ENCODE measurements at places on chromosomes 1 and 21.

DNA sequence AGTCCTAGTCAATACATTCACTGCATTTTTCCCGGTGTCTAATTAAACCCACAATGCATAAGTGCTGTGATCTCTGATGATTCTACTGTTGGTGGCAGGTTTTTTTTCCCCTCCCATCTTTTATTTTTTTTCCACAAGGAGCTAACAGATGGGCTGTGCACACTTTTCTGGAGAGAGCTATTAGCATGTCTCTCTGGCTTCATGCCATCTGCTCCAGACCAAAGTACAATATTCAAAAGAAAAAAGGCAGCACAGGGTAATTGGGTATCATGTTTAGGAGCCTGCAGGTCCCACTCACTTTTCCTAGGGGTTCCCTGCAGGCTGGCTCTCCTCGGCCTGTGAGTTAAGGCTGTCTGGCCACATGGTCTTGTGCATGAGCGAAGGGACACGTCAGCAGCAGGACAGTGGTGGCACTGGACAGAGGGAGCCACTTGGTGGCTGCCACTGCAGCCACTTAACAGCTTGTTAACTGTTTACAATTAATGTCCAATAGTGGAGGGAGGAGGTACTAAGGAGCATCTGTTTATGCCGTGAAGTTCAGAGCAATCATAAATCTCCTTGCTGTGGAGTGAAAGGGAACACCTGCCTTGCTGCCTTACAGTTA lies 53.5 kb upstream of the C8B start:
- DNase-seq, result no peak

DNA sequence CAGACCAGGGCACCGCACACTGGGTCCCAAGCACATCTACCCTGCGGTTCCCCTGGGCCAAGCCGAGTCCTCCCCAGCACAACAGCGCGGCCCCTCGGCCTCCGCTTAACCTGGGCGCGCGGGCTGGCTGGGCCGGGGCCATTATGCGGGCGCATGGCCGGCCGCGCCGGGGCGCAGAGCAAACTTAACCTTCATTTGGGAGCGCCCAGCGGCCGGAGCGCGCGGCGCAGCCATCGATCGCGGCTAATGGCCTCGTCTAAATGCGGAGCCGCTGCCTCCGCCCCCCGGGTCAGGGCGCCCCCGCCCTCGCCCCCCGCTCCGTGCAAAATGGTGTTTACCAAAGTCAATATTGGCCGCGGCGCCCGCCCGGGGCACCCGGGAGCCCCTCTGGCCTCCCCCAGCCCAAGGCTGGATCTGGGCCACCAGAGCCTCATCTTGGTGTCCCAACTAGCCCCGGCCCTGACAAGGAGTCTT lies 272.1 kb downstream of the TRABD2B start:
- DNase-seq, result no peak

GRCh38 chr1:24928689-24929397 lies 1.2 kb downstream of the RUNX3 start:
- DNase-seq, result no peak

DNA sequence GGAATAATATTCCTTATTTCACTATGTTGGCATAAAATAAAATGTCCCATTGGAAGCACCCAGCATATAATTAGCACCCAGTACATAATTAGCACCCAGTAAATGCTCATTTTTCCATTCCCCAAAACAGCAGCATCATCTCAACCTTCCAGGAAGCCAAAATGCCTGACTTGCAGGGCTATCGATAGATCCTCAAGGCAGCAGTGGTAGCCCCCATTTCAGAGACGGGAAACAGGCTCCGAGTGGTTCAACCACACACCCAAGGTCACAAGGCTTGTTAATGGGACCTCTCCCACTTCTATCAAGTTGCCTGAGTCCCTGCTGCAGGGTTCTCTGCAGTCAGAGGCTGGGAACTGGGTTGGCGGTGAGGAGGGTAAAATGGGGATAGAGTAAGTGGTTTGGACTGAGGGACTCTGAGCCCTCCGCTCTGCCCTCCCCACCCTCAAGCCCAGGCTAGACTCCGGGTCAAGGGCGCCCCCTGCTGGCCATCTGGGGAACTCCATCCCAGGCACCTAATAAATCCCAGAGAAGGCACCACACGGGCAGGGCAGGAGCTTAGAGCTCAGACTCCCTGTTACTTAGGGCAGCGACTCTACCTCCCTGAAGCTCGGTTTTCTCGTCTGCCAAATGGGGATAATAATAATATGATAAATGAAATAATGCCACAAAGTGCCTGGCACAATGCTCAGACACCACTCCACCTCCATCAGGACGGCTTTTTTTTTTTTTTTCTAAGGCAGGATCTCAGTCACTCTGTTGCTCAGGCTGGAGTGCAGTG lies 21.9 kb upstream of the LAPTM5 start:
- DNase-seq, result peak; percentile 81

GRCh38 chr1:24186993-24187790 lies at the start of gene IFNLR1:
IFNLR1 (minus strand) TSS chr1:24187289; CDS start chr1:24187248, 41 bp downstream.
- DNase-seq, result no peak

GRCh38 chr1:3588395-3588794 lies 22.9 kb downstream of the MEGF6 start:
- DNase-seq, result no peak

- DNase-seq, result no peak
These were observed 241.9 kb downstream of the RWDD3 start for GRCh38 chr1:95475686-95476457.

DNA sequence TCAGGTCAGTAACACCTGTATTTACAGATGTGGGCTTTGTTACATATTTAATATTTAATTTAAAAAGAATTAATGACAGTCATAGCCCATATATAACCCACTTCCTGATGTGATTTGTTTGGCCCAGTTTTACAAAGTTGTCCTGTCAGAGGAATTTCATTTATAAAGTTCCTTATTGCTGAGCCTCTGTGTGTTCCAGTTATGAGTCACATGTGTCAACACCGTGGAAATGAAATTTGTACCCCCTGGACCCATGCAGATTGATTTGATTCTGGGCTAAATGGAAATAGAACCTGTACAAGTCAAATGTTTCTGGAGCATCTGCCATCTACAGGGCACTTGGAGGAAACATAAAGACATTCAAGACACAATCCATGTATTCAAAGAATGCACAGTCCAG lies 149.2 kb downstream of the CACNA1E start:
- DNase-seq, result no peak

DNA sequence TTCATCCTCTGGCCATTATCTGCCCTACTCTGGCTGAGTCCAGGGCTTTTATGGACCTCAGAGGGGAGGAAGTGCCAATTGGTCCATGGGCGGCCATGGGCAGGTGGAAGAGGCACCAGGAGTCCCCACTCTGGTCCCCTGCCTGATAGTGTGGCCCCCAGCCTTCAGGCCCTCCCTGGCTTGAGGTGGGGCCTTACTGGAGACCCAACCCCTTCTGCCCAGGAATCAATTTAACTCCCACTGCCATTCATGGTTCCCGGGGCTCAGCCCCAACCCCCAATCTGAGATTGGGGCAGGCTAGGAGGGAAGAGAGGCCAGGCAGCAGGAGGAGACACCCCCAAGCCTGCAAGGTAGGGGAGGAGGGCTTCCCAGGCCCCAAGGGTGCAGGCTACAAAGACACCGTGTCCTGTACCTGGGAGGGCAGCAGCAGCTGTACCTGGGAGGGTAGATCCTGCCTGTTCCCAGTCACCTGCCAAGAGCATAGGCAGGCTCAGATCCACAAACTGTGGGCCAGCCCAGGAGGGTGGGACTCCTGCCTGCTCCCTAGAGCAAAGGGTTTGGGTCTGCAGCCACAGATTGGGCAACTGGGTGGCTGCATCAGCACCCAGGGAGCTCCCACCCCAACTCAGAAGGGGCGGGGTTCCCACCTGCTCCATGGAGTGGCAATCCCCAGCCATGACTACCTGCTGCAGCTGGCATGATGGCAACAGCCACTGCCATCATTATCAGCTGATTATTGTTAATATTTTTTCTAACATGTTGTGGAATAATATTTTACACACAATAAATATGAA lies 1044.1 kb upstream of the B3GALT2 start:
- DNase-seq, result no peak

DNA sequence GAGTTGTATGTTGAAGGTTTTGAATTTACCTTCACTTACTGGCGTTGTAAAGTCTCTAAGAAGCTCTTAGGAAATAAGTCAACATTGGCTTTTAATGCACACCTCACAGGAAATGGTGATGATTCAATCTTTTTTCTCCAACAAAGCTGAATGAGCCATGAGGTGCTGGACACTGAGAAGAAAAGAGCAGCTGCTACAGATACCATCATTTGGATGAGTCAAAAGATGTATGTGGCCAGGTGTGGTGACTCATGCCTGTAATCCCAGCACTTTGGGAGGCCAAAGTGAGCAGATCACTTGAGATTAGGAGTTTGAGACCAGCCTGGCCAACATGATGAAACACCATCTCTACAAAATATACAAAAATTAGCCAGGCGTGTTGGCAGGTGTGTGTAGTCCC lies 3.3 kb upstream of the IL23R start:
- DNase-seq, result no peak

GRCh38 chr1:198519639-198520501 lies 20.6 kb downstream of the ATP6V1G3 start:
- DNase-seq, result no peak

DNA sequence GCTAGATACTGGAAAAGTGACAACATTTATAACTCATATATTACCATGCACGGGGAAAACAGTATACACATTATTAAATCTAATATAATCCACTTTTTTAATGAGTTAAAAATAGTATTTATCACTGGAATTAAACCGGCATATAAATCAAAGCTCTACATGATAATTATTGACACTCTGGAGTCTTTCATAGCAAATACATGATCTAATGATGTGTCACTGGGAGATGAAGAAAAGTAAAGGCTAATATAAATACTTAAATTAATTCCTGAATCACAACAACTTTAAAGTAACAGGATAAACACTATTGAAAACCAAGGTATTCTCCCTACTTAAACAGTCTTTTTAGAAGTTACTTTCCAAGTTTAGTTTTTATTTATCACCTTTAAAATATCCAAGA lies 52.4 kb upstream of the ASPM start:
- no peak for DNase-seq

DNA sequence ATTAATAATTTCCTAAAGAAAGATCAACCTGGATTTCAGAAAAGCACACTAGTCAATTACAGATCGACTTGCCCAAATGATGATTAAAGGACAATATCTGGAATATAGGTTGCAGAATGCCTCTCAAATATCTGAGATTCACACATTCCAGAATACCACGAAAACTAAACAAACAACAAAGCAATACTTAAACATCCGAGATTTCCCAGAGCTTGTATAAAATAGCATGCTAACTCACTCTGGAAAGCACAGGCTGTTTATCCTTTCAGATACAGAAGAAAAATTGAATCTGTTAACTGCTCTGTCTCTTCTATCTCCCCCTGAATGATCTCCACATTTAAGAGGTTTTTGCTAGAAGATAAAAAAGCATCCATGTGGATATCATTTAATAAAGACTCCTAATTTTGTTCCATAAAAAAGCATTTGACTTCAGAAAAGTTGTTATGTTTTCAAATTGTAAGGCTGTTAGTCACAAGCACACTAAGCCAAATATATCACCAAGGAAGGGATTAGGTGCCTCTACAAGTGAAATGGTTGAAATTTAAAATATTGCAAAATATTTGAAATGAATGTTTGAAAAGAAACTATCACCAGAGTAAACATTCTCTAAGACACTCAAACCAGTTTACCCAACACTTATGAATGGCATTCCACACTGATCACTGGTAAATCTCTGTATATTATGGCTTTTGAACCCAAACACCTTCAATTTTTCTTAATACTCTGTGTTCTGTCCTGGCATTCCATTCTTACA lies 865.1 kb upstream of the ADAMTS5 start:
- DNase-seq, result no peak

GRCh38 chr1:54604572-54605370 lies 18.6 kb downstream of the FAM151A start:
- no peak for DNase-seq

- DNase-seq, result no peak
These were observed 613.9 kb downstream of the PTPRU start for GRCh38 chr1:29849991-29850757.

DNA sequence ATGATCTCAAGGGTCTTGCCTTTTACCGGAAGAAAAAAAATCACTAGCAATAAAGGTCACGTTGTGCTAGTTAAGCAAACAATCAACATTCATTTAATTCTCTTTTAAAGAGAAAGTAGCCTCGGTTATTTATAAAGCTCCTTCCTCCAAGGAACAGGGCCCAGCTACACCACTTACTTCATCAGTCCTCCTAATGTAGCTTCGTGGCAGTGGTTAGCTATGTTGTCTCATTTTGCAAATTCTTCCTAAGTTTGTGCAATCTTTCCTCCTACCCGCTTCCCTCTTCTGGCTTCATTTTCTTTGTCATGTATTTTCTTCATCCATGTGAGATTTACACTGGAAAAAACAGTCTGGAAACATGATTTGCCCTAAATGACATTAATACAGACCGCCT lies 554.2 kb downstream of the NUF2 start:
- peak; percentile 31 for DNase-seq

GRCh38 chr1:3930301-3931006 lies 30.4 kb upstream of the C1orf174 start:
- DNase-seq, result no peak

DNA sequence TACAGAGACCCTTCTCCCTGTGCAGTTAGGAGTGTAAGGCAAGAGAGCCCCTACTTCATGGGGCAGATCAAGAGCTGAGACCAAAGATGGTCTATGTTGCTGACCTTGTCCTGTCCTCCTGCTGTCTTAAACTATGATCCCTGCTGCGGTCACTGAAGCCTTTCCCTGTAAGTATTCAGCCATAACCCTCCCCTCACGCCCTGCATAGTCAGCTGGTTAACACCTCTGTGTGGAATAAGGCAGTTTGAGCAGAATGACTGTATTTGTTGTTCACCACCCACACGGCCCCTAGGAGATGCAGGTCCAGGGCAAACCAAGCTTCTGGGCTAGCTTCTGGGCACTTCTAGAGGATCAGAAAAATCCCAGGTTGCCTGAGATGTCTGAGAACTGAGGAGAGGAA lies 356 bp downstream of the TSPAN1 start:
- DNase-seq, result no peak

DNA sequence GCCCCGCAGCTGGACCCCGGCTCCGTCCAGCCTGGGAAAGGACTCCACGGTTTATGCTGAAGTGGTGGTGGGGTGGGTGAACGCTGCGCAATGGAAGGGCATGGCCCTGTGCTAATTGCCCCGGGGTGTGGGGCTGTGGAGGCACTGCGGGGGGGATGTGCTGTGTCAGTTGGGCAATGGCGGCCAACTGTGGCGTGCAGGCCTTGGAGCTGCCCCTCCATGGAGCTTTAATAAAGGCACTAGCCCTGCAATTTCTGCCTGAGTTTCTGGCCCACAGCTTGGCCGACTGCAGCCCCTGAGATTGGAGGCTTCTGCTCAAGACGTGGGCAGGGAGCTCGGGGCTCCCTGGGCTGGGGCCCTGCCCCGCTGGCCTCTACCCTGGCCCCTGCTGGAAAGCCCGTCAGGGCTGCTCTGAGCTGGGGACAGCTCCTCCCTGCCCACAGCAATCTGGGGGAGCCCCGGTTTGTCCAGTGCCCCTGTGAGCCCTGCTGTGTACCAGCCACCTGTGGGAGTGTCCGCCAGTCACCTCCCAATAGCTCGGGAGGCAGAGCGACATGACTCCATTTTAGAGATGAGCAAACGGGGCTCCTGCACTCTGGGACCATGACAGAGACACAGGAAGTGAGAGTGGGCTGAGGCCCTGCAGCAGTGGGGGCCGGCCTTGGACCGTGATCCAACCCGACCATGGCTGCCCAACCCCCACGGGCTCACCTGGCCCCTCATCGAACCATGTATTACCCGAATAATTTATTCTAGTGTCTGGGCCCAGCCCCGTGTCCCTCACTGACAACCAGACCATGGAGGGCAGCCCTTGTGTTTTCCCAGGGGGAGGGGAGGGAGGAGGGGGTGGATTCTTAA lies 8.7 kb upstream of the TNFRSF14 start:
- DNase-seq, result no peak
